Sciatic nerve (tissue), 2 donors: ENCODE measurements at places on chromosomes 6 and 20. TPM values are rescaled to one million over a fixed set of nuclear protein-coding genes. Genes with fewer than 3 reads are reported as not detected.

MAVS gene
- total RNA-seq = 37.8 TPM

GRCh38 chr6:139736325-139736906 lies 362.0 kb upstream of the CITED2 start:
- no peak for DNase-seq

KHDC1L gene
- not detected for total RNA-seq

SRF gene
- total RNA-seq = 32.6 TPM
